ENCODE measurements at places on chromosomes 2 and 18.

DNA sequence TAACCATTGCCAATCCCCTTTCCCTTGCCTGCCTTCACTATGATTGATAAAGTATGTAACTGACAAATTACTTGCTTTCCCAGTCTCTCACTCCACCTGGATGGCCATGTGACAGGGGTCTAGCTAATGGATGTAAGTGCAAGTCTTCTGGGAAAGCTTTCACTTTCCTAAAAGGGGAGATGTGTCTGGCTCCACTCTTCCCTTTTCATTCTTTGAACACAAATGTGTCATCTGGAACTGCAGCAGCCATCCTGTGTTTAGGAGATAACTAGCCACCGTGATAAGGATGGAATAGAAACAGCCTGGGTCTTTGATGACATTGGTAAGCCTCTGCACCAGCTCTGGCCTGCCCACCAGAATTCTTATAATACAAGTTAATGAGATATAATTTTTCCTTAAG lies 38.2 kb downstream of the SNRPD1 start:
- DNase-seq: no peak

- no peak for DNase-seq
These were observed 139.3 kb downstream of the CD226 start for GRCh38 chr18:69808399-69808798.

GRCh38 chr2:26696351-26696816 lies 3.9 kb downstream of the KCNK3 start:
- DNase-seq: peak; percentile 68

GRCh38 chr2:95309599-95309998 lies 12.5 kb downstream of the KCNIP3 start:
- DNase-seq: no peak

- DNase-seq: peak; percentile 79
These were observed 77.0 kb upstream of the SERTAD2 start for GRCh38 chr2:64730551-64731262.

- no peak for DNase-seq
These were observed 4.4 kb downstream of the RAMP1 start for GRCh38 chr2:237863689-237864443.

GRCh38 chr2:227612546-227613271 lies 1.9 kb downstream of the SCYGR3 start:
- no peak for DNase-seq

DNA sequence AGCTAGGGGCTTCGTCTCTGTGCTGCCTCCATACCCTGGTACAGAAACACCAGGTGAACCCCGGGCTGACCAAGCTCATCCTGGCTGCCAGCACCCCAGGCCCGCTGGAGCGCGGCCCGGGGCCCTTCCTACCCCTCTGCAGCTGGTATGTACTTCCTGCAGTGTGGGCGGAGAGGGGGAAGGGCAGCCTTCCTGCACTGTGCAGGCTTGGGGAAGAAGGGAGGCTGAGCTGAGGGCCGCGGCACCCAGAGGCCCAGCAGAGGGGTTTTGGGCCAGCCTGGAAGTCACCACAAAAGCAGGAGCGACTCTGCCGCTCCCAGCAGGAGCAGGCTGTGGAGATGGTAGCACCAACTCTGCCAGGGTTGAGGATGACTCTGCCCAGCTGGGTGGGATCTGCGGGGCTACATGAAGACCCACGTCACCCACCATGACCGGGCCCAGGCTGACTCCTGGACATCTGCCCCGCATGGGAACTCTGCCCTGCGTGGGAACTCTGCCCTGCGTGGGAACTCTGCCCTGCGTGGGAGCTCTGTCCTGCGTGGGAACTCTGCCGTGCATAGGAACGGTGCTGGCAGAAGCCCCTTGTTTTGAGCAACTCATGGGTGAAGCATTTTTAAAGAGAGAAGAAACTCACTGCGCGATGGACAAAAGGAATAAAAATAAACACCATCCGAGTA lies 273.3 kb downstream of the NDUFA10 start:
- no peak for DNase-seq

- DNase-seq: peak; percentile 66
These were observed 12.7 kb upstream of the FHOD3 start for GRCh38 chr18:36284671-36285295.

DNA sequence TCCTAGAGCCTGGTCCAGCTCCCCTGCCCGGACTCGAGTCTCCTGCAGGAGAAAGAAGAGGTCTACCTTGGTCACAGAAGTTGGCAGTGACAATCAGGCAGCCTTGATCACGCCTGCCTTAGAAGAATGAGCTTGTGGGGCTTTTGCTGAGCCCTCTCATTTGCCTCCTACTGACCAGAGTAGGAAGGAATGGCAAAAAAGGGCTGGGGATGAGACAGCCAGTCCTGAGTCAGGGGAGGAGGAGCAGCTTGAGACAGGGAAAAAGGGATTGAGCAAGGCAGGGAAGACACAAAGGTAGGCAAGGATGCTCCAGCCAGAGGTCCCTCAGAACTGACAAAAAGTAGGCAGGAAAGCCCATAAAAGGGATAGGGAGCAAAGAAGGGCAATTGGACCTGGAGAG lies 6.0 kb downstream of the WDR54 start:
- DNase-seq: no peak

DNA sequence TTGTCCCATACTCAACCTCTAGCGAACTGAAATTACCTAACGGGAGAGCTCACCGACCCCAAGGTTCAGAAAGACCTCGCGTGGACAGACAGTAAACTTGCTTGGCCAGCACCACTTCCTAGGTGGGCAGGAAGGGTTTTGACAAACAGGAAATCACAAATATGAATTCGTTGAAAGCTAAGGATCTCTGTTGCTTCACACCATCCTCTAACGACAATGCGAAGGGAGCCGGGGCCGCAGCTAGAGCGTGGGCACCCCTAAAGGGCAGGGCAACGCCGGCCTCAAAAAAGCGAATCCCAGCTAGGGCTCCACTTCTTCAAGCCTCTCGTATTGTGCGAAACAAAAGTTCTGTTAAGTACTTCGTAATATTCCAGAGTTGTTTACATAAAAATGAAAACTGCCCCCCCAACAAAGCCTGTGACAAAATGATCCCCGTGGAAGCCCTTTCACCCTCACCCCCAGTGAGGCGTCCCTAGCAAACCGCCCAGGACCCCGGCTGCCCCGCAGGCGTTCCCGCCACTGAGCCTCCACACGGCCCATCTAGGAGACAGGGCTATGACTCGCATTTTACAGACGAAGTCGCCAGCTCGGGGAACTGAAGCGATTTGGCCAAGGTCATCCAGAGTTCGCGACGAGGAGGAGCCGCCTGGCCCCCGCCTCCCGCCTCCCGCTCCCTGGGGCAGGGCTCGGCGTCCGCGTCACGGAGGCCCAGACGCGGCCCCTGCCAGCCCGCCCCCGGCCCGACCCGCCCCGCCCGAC lies 548 bp downstream of the KANSL3 start:
- DNase-seq: peak; percentile 86

DNA sequence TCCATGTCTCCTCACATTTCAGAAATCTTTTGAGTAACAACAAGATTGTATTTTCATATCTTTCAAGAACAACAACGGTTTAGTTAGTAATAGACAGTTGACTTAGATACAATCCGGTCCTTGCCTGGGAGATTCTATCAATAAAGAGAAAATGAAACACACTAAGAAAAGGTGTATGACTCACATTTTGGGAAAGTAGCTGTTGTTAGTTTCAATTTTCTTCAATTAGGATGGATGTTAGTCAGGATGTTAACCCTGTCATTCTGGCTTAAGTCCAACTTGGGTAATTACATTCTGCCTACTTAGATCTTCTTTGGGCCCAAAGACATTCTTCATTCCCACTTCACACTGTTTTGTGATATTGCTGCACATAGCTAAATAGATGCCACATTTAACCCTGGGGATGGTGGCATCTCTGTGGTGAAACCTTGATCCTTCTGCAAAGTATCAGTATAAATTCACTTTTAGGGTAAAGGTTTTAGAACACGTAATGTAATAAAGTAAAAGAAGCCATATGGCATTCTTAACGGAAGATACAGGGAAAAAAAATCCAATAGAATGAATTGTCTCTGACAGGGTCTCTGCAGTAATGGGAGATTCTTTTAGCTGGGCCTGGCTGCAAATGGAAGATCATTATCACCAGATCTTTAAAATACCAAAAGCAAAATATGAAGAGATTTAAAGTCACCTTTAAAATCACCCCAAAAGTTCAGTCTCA lies 365.5 kb downstream of the FIGN start:
- peak; percentile 10 for DNase-seq

- no peak for DNase-seq
These were observed 14.6 kb downstream of the ADI1 start for GRCh38 chr2:3504741-3505140.

DNA sequence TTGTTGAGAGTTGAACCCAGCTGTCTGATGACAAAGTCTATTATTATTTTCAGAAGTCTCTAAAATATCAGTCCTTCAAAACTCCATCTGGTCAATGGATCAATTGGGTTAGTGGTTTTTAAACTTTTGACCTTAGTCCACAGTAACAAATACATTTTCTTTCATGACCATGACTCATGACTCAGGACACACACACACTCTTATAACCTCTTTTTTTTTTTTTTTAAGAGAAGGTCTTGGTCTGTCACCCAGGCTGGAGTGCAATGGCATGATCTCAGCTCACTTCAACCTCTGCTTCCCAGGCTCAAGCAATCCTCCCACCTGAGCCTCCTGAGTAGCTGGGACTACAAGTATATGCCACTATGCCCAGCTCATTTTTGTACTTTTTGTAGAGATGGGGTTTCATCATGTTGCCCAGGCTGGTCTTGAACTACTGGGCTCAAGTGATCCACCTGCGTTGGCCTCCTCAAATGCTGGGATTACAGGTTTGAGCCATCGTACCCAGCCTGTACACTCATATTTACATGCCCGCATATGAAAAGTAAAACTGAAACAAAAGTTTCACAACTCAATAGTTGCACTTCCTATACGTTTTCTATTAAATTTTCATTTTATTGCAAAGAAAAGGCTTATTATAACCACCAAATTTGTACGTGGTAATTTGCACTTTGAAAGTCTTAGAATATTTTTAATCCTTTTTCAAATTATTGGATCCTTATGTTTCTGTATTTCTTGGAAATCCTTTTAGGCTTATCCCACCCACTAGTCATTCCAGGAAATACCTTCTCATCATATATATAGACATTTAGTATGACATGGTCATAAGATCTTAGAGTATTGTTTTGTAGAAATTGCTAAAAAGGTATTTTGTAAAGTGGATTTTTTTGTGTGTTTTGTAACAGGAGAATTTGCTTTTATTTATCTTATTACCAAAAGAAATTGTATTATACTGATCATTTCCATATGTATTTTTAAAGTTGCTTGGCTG lies 199.0 kb downstream of the LPIN1 start:
- DNase-seq: peak; percentile 33

DNA sequence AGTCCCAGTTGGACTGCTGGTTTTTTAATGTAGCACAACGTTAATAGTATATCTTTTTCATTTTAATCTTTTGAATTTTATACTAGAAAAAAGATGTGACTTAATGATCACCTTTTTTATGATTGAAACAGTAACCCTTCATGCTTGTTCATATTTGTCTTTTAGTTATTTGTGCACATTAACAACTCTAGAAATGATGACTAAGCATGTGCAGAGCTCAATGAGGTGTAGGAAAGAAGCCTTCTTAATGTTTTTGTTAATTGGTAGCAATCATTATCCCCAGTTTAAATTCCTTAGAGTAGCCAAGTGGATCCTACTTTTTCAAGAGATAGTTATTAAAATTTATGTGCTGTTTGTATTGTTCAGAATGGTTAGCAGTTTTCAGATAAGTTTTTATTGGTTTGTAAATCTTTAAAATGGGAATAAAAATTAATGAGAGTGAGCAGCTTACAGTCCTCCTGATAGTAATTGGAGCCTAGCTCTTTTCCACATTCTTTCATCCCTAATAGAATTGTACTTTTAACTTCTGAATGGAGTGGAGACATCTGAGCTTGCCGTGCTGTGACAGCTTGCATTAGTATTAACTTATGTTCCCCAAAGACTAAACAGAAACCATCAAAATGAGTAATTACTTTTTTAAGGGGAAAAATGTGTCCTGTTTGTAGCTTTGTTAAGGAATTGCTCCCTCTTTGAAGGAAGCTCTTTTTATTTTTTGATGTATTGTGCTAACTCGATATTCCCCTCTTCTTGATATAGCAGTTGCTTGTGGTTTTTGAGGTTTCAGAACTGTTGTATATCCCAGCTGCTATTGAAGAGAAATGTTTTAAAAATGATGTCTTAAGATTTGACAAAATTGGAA lies 17.3 kb downstream of the PIK3C3 start:
- peak; percentile 88 for DNase-seq

- no peak for DNase-seq
These were observed 46.9 kb downstream of the GCA start for GRCh38 chr2:162390801-162391200.

DNA sequence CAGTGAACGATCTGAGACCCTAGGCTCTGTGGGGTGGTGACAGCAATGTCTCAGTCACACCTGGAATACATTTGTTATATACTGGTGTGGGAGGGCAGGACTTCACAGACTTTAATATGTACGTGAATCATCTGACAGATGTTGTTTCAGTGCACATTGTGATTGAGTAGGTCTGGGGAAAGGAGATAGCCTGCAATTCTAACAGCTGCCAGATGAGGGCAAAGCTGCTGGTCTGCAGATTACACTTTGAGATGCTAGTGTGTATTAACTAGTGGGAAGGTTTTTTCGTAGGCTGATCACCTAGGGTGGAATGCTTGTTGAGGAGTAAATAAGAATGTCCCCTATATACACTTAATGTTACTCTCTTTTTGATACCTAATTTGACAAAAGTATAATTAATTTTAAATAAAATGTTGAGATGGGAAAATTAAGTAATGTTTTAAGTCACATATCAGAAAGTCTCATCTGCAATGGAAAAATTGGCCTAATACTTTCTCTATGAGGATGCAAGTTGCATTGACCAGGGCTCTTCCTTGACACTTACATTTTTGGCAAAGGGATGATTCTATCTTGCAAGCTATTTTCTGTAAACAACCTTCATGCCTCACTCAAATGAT lies 496.9 kb upstream of the HNMT start:
- peak; percentile 2 for DNase-seq

DNA sequence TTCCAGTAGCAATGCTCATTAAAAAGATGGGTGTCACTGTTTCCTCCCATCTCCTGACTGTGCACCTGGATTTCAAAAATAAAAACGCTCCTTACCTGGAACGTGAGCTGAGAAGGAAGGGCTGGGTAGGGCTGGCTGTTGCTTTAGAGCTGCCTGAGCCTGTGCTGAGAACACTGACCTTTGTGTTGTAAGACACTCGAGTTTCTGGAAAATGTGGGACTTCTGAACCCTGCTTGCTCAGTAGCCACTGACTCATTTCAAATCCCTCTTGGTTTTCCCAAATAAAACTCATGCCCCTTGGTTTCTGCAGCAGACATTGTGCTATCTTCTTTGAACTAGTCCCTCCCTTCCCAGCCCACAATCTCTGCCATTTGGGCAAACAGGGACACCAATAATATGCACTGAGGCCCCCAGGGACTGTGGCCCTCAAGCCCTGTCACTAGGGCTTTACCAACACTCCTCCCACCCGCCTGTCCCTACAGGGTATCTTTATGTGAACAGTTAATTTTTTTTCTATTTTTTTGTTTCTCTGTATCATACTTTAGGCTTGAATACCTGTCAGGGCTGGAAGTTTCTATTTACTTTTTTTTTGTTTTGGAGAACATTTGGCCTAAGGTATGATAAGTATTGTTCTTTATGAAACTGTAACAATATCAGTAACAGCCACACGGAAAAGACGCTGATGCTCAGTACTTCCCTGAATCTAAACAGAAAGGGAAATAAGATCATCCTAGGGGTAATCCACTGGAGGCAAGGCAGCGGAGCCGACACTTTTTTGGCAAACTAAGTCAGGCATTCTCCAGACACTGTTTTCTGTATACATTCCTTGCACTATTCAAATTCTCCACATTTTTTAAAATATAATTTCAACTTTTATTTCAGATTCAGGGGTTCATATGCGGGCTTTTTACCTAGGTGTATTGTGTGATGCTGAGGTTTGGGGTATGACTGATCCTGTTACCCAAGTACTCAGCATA lies 280.2 kb downstream of the STK39 start:
- peak; percentile 28 for DNase-seq

- no peak for DNase-seq
These were observed 202.1 kb upstream of the HS6ST1 start for GRCh38 chr2:128520791-128521190.

All from LHCN-M2 (cell line).